Ovary (tissue), 10 donors: ENCODE measurements at places on chromosomes 6 and 20. TPM values are rescaled to one million over a fixed set of nuclear protein-coding genes. Genes with fewer than 3 reads are reported as not detected.

DNA sequence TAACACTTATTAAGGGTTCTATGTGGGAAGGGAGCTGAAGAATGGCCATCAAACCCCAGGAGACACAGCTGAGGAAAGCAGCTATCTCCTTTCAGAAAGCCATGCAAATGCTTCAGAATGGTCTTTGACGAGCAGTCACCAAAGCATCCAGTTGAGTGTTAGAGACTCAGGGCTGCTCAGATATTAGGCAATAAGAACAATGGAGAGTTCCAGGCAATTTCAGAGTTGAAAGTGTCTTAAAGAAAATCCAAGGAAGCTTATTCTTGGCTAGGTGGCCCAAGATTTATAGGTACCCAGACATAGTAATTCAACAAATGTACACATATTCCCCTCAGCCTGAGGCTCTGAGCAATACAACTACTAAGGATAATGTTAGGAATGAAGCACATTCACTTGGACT is 180.1 kb upstream of the SOX4 start:
- no peaks in the 10 kb centered on the region for H3K36me3 ChIP-seq
- H3K27me3 ChIP-seq = no peaks in the 10 kb centered on the region
- DNase-seq = no peak
- H3K4me1 ChIP-seq = no peaks in the 10 kb centered on the region
- no peak overlapping the region for H3K4me3 ChIP-seq

DNA sequence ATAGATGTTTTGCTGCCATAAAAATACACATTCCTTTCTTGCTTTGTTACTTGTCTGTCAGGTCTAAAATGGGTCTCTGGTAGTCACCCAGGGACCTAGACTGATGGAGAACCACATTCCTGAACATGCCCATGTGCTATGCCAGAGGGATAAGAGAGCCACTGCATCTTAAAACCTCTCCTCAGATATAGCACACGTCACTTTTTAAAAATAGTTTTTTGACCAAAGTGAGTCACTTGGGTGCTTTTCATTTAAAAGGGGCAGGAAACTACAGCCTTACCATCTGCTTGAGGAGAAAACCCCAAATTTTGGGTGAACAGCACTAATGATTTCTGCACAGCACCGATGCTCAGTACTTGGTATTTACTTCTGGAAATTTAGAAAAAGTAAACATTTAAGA is 197.8 kb downstream of the OGFRL1 start:
- H3K27ac ChIP-seq = no peak overlapping the region
- H3K4me3 ChIP-seq = no peak overlapping the region
- DNase-seq = no peak

The LGSN gene
- total RNA-seq = 0.08 TPM

DNA sequence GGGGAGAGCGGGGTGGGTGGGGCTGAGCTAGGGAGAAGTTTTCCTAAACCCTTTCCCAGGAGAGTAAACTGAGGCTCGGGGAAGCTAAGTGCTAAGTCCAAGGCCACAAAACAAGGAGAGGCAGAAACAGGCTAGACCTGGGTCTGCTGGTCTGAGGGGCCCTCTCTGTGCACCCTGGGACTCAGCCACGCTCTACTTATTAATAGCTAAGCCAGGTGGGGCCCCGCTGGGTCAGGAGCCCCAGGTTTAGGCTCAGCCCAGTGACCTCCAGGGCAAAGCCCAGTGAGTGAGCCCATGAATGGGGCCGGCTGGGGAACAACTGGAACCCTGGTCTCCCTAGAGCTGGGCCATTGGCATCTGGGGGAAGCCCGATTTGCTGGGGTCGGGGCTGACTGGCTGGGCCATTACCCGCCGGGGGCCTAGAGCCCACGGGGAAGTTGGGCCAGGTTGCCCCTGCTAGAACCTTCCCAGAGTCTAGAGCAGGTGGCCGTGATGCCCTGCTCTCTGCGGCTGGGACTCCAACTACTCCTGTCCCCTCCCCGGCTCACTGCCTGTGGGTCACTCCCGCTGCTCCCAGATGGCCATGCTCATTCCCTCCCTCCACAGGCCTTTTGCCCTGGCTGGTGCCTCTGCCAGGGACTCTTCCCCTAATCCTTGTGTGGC is 24.1 kb upstream of the NOL4L start:
- H3K4me3 ChIP-seq = no peak overlapping the region
- H3K4me1 ChIP-seq = no peaks in the 10 kb centered on the region
- no peaks in the 10 kb centered on the region for H3K36me3 ChIP-seq
- no peak overlapping the region for H3K27ac ChIP-seq
- H3K27me3 ChIP-seq = no peaks in the 10 kb centered on the region

The BCL2L1 gene
- total RNA-seq = 65.1 TPM

- DNase-seq = peak; percentile 43
- no peak overlapping the region for H3K27ac ChIP-seq
- H3K4me1 ChIP-seq = peaks cover 17% of the 10 kb centered on the region
- no peak overlapping the region for H3K4me3 ChIP-seq
Measured at GRCh38 chr20:17611290-17611539, 41.3 kb downstream of the DSTN start.

The HLA-DQB1 gene
- total RNA-seq = 2.7 TPM
